Thoracic aorta (tissue), 2 donors: ENCODE measurements at places on chromosomes 5 and 9. TPM values are rescaled to one million over a fixed set of nuclear protein-coding genes. Genes with fewer than 3 reads are reported as not detected.

The HEXB gene
- total RNA-seq = 139 TPM

The TAF11L10 gene
- total RNA-seq = not detected

The TMEM174 gene
- not detected for total RNA-seq

The RABL6 gene
- 61.7 TPM for total RNA-seq

The GMCL2 gene
- total RNA-seq = not detected

The POLK gene
- total RNA-seq = 48.2 TPM

The PRELID1 gene
- total RNA-seq = 54.0 TPM

The GADD45G gene
- total RNA-seq = 19.3 TPM

DNA sequence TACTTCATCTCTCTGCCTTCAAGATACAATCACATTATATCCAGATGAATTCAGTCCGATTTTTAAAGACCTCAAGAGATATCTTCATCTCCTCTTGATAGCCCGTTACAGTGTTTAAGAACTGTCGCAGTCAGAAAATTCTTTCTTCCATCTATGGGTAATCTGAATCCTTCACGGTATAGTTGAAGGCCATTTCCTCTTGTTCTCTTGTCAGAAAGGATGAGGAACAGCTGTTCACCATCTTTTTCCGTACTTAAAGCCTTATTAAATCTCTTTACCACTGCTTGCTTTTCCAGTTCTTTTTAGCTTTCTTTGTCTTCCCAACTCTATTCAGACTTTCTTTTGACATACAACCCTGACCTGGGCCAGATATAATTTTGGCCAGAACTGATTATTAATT lies 121.8 kb downstream of the XRCC4 start:
- no peaks in the 10 kb centered on the region for H3K36me3 ChIP-seq
- H3K27me3 ChIP-seq = no peaks in the 10 kb centered on the region
